ENCODE measurements at places on chromosomes 1 and 21.
A peak's percentile ranks its signal among the peaks of the same experiment; 100 is the strongest.

GRCh38 chr1:30852026-30852425 lies 56.5 kb downstream of the SDC3 start:
- DNase-seq, result peak; percentile 16

DNA sequence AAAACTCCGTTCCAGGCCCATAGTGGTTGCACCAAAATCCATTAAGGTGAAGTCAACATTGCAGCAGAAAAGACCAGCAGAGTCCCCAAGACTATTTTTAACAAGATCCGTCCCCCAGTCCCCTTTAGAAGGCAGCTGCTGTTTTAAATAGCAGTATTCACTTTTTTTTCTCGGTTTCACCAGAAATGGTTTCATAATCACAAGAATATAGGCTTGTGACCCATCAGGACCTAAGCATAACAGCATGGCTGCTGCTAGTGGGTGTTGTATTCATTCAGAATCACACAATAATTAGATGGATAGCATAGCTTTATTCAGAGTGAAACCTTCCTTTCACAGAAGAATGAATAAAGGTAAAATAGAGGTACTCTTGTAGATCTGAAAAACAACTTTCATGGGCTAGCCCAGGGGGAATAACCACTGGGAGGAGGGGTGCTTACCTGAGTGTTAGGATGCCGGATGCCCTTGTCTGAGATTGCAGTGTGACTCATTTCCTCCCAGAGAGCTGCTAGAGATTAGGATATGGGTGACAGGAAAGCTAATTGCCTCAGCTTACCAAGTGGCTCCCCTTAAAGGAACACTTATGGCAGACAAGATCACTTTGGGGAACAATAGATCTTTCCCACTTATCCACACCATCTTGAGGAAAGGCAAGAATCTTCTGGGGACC lies 35.0 kb downstream of the ACKR1 start:
- DNase-seq, result no peak

DNA sequence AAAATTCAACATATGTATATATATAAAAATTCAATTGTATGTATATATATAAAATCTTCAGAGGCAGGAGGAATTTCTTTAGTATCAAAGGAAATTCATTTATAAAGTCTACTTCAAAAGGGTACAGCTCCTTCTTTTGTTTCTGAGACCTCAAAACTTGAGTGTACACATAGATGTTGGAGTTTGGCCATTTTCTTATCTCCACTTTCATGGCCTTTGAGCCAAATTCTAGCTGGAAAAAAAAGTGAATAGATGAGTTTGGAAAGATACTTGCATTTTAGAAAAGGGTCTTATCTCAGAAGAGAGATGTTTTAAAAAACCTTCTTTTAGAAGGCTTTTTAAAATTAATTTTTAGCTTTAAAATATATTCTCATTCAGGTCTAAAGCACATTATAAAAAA lies 103.2 kb downstream of the ATF6 start:
- no peak for DNase-seq

GRCh38 chr1:112975336-112975735 lies 19.3 kb upstream of the SLC16A1 start:
- DNase-seq, result no peak

- no peak for DNase-seq
Observed at GRCh38 chr1:185696422-185697150, 37.6 kb upstream of the HMCN1 start.

GRCh38 chr1:44685881-44686280 lies 11.4 kb downstream of the ARMH1 start:
- DNase-seq, result no peak

- no peak for DNase-seq
Observed at GRCh38 chr1:247539215-247539614, 3.0 kb upstream of the OR2C3 start.

- no peak for DNase-seq
Observed at GRCh38 chr1:3945916-3946840, 46.1 kb upstream of the C1orf174 start.

DNA sequence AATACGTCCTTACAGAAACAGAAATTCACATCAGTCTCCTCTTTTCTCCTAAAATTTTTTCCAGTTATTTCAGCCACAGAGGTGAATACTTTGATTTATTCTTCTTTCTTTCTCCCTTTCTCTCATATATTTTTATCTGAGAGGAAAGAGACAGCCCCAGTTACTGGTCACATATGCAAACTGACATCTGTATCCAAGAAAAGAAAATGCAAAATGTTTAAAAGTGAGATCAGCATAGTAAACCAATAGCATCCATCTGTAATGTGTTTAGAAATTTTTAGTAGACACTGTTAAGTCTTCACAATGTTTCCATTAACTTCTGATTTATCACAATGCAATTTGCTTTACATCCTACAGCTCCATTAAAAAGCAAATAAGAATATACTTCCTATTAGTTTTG lies 53.5 kb downstream of the NTNG1 start:
- no peak for DNase-seq

DNA sequence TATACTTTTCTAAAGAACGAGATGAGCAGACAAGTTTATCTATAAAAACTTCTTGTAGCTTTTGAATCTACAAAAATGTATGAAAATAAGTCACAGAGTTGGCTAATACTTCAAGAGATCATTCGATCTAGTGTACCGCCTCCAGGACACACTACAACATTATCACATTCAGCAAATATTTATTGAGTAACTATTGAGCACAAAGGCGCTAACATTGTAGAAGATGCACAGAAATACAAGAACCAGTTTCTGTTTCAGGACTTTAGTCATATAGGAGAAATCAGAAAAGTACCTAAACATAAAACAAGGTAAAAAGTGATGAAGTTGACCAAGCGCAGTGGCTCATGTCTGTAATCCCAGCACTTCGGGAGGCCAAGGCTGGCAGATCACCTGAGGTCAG lies 20.6 kb downstream of the WASF2 start:
- no peak for DNase-seq

DNA sequence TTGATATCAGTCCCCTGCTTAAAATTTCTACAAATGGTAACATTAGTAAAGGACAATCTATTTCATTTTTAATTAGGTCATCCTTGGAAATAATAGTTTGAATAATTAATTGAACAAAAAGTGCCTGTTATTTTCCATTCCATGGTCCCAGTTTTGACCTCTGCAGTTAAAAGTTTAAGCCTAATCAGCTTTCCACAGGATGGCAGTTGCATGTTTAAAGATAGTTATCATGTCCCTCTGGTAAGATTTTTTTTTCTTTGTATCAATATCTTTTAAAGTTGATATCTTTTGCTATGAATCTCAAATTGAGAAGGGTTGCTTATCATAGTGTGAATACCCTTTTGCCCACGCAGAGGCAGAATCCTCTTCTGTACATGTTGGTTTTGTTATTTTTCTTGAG lies 90.4 kb downstream of the HS2ST1 start:
- no peak for DNase-seq

DNA sequence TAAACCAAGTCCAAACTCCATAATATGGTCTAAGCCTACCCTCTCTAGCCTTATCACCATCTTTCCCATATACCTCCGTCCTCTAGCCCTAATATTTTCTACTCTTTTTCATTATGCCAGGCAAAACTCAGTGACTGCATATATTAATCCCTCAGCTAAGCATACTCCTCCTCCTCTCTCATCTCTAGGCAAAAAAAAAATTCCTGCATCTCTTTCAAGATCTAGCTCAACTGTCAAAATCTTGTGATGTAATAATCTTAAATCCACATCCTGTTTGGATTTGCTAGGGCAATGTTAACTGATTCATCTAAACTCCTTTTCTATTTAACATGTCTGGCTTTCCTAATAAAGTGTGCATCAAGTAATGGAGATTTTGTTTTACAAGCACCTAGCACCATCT lies 20.4 kb downstream of the PRPF38A start:
- no peak for DNase-seq

GRCh38 chr1:85449356-85449755 lies 15.6 kb downstream of the DDAH1 start:
- no peak for DNase-seq

- peak; percentile 85 for DNase-seq
Observed at GRCh38 chr1:118902711-118903191, 85.4 kb downstream of the TBX15 start.

- DNase-seq, result no peak
Observed at GRCh38 chr1:221284028-221284427, 404.8 kb downstream of the HLX start.

DNA sequence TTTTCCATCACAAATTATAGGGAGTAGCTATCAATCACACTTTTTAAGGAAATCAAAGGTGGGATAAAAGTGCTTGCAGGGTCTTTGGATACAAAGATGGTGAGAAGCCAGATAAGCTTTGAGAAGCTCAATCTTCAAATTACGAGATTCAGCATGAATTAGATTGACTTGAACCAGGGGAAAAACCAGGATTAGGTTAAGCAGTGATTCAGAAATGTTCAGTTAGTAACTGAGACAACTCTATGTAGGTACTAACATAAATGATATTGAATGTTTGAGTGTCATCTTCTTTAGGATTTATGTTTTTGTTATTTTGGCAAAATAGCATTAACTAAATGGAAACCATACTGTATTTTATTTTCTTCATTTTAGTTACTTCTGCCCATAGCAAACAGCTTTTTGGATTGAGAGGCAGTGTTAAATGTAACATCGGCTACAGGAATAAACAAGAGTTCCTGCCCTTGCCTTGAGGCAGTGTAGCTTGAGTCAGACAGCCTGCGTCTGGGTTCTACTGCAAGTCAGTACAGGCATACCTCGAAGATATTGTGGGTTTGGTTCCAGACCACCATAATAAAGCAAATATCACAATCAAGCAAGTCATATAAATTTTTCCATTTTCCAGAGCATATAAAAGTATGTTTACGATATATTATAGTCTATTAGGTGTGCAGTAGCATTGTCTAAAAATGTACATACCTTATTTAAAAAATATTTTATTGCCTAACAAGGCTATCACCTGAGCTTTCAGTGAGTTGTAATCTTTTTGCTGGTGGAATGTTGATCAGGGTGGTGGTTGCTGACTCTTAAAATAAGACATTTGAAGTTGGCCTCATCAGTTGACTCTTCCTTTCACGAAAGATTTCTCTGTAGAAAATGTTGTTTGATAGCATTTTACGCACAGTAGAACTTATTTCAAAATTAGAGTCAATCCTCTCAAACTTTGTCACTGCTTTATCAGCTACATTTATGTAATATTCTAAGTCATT lies 36.9 kb upstream of the BACH1 start:
- DNase-seq, result no peak

DNA sequence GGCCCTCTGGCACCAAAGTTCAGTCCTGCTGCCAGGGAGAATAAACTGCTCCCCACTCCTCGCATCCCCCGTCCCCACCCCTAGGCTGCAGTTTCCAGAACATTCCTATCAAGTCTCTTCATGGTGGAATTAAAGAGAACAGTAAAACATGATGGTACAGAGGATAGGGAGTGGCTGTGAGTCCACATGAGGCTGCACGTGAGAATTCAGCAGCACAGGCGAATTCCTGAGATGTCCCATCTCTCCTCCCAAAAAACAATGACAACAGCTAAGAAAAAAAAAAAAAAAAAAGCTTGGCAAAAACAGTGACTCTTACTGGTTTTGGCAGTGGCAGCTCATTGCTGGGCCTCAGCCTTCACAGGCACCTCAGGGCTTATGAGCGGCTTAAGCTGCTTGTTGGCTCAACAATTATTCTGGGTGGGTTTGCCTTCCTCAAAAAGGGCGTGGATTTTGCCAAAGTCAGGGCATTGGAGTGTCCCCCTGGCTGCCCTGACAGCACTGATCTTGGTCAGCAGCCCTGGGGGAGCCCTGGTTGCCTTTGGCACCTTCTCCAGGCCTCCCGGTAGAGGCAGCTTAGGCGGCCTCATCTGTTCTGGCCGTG lies 5.7 kb upstream of the IFFO2 start:
- DNase-seq, result no peak

- DNase-seq, result no peak
Observed at GRCh38 chr21:25872271-25872670, 137.5 kb downstream of the GABPA start.

GRCh38 chr1:234871039-234871709 lies 257.5 kb downstream of the TOMM20 start:
- DNase-seq, result no peak

- DNase-seq, result no peak
Observed at GRCh38 chr1:53196017-53196484, 573 bp upstream of the CPT2 start.

DNA sequence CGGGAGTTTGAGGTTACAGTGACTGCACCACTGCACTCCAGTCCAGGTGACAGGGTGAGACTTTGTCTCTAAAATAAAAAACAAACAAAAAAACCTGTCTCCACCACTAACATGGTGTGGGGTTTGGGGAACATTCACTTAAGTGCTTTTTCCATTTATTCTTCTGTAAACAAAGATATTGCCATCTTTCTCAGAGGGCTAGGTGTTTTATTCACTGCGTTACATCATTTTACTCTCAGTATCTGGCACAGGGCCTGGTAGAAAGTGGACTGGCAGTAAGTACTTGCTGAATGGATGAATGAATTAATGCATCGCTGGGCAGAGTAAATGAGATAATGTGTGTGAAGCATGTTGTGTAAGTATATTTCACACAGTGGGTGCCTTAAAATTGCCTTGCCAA lies 20.1 kb downstream of the KIAA0040 start:
- DNase-seq, result no peak

DNA sequence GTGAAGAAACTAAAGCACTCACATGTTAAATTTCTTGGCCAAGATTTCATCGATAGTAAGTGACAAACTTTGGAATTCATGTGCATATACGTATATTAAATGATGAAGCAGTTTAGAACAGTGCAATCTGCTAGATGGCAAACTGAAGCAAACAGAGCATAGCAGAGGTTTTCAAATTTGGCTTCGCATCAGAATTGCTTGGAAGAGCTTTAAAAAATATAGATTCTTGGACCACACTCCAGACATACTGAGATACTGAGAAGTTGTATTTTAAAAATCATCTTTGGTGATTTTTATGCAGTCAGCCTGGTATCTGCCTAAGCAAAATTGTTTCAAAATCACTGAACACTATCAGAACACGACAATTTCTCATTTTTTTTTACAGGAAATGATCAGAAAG lies 709.2 kb downstream of the PLA2G4A start:
- peak; percentile 2 for DNase-seq

DNA sequence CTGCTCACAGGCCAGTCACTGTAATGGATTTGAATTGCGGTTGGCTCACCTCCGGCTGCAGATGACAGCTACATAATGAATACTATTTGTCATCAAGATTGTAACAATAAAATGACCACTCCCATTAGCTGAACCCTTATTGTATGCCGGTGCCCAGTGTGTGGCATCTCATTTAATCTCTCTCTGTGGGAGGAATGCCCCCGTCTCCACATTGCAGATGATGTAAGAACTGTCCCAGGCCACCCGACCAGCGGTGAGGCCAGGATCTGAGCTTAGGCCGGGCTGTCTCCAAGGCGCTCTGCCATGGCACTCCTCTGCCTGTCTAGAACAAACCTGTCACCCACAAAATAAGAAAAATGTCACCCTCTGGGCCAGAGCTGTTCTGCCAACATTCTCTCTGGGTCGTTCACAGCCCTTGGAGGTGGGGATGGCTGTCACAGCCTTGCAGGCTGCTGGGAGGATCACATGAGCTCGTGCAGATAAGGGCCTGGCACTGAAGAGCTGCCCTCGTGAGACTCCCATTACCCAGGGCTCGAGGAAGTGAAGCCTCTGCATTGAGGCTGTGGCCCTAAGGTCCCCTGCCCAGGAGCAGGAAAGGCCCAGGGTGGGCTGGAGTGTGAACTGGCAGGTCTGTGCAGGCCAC lies 52.7 kb downstream of the ECE1 start:
- DNase-seq, result no peak

- DNase-seq, result no peak
Observed at GRCh38 chr1:212529211-212529741, 79.3 kb upstream of the ATF3 start.

- DNase-seq, result no peak
Observed at GRCh38 chr1:90768098-90768497, 51.0 kb upstream of the BARHL2 start.

- DNase-seq, result no peak
Observed at GRCh38 chr21:33339135-33339534, 14.4 kb downstream of the IFNAR1 start.

- DNase-seq, result no peak
Observed at GRCh38 chr1:906600-907420, 16.9 kb upstream of the SAMD11 start.
